ENCODE measurements at places on chromosomes 2 and 18.

GRCh38 chr2:218991674-218992168, 1.5 kb downstream of the CRYBA2 start:
- no peak for DNase-seq

GRCh38 chr2:198641161-198641560, 816.6 kb downstream of the SATB2 start:
- no peak for DNase-seq

DNA sequence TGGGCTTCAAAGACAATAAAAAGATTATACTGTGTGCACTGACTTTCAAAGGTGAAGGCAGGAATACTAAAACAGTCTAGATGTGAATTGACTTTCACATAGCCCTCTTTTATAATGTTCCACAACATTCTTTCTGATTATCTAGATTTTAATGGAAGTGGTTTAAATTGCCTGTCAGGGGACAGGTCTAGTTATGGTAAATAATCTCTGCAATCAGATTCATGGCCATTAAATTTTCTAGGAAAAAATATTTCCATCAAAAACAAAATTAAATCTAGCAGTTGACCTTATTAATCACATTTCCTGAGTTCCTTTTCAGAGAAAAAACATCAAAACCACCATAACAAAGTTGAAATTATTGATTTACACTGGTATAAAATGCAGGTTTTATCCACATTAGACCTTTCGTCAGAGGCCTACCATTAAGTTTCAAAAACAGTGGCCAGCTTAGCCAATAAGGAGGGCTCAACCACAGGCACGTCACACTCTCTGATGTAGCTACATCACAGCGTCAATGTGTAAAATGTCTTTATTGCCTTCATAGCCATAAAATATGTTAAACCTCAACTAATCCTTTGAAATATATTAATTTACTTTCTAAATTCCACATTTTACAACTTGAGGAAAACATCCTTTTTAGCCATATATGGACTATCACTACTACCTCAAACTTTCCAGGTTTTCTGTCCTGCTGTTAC, 79.4 kb downstream of the NOL10 start:
- no peak for DNase-seq

DNA sequence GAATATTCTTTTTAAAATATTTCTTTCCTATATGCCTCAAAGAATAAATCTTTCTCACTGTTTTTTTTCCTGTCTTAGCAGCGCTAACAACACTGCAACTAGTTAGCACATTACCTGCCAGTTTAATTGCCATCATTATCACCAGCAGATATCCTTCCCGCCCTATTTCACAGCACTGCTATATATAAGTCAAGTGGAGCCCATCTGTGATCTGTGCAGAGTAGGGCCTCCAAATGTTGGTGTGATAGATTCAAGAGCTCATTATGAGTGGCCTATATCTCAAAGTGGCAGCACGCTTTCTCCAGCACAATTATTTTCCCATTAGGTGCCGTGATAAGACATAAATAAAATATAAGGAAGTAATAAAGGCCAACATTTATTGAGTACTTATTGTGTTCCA, 19.8 kb upstream of the RGPD4 start:
- DNase-seq, result no peak

- no peak for DNase-seq
Observed at GRCh38 chr2:236993286-236993685, 92.4 kb upstream of the COPS8 start.

DNA sequence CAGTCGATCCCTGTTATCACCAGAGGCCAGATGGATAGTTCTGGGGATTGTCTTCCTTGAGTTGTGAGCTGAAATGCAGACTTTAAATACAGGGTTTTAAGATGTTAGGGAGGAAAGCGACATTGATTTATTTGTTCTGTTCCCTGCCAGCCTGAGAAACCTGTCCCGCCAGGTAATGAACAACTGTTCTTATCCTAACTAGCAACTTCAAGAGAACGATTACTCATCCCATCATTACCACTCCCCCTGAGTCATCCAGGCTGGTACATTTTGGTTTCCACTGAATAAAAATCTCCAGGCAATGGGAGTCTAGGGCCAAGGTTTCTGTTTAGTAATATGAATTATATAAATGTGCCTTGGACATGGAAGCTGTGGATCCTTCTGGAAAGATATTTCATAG, 131.2 kb downstream of the LYPD6B start:
- no peak for DNase-seq

All from activated T-cell treated with anti-CD3 and anti-CD28 coated beads for 1 hour (primary cell).